Spleen (tissue), 13 donors: ENCODE measurements at places on chromosomes 16 and 17. TPM values are rescaled to one million over a fixed set of nuclear protein-coding genes. Genes with fewer than 3 reads are reported as not detected.

GRCh38 chr16:72911971-72912370 lies 136.0 kb downstream of the ZFHX3 start:
- H3K4me3 ChIP-seq, result no peak overlapping the region
- H3K27ac ChIP-seq, result no peak overlapping the region
- DNase-seq, result peak; percentile 33
- peaks cover 6% of the 10 kb centered on the region for H3K4me1 ChIP-seq
- no peaks in the 10 kb centered on the region for H3K36me3 ChIP-seq

- peak overlapping the region; percentile 5 for H3K4me3 ChIP-seq
- H3K36me3 ChIP-seq, result peaks cover 100% of the 10 kb centered on the region
- no peaks in the 10 kb centered on the region for H3K27me3 ChIP-seq
Measured at GRCh38 chr17:78120971-78121800, 7.4 kb downstream of the TMC6 start.

GRCh38 chr17:5686074-5686635 lies 101.8 kb upstream of the NLRP1 start:
- H3K4me1 ChIP-seq, result no peaks in the 10 kb centered on the region
- no peak for DNase-seq
- no peak overlapping the region for H3K27ac ChIP-seq
- no peak overlapping the region for H3K4me3 ChIP-seq

GRCh38 chr17:45294506-45294905 lies 22.3 kb downstream of the MAP3K14 start:
- H3K27ac ChIP-seq, result peak overlapping the region; percentile 72
- no peak overlapping the region for H3K4me3 ChIP-seq
- peaks cover 9% of the 10 kb centered on the region for H3K36me3 ChIP-seq

DNA sequence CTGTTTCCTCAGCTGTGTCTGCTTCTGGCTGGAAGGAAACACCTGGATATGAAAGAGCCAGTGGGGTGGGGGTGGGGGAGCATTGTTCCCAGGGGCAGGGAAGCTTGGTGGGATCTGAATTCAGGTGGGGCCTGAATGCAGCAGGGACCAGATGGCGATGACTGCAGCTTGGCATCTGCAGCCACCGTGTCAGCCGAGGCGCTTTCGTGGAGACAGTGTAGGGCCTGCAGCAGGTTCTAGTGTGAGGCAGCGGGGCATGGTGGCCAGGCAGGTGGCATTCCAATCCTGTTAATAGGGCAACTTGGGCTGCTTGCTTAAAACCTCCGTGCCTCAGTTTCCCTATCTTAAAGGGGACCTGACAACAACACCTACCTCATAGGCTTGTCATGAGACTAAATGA lies 1.7 kb downstream of the PIK3R6 start:
- H3K4me1 ChIP-seq, result no peaks in the 10 kb centered on the region
- H3K36me3 ChIP-seq, result no peaks in the 10 kb centered on the region
- H3K4me3 ChIP-seq, result no peak overlapping the region
- H3K27ac ChIP-seq, result no peak overlapping the region
- DNase-seq, result no peak
- no peaks in the 10 kb centered on the region for H3K27me3 ChIP-seq

DNA sequence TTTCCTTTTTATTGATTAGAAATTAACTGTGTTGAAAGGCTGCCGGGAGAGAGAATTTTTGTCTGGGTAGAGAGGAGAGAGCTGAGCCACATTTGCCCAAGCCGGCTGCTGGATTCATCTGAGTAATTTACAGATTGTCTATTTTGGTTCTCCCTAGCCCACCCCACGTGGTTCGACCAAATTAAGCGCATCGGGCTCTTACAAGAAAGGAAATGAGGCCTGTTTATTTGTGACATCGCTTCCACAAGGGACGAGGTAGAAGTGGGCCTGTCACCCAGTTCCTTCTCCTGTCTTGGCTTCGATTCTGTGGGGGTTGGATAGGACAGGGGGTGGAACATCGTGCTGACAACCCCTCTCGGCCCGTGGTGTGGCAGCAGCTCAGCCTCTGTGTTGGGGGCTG lies 42.9 kb downstream of the SYT17 start:
- no peaks in the 10 kb centered on the region for H3K36me3 ChIP-seq
- H3K27me3 ChIP-seq, result no peaks in the 10 kb centered on the region
- peak overlapping the region; percentile 47 for H3K4me3 ChIP-seq
- DNase-seq, result peak; percentile 77
- peak overlapping the region; percentile 59 for H3K27ac ChIP-seq

- H3K36me3 ChIP-seq, result no peaks in the 10 kb centered on the region
- H3K4me1 ChIP-seq, result no peaks in the 10 kb centered on the region
- no peak for DNase-seq
- no peak overlapping the region for H3K27ac ChIP-seq
Measured at GRCh38 chr17:73356561-73357170, 44.9 kb upstream of the CDC42EP4 start.

GRCh38 chr17:16259926-16260325 lies 42.9 kb downstream of the PIGL start:
- no peak overlapping the region for H3K4me3 ChIP-seq
- peaks cover 5% of the 10 kb centered on the region for H3K4me1 ChIP-seq
- no peak overlapping the region for H3K27ac ChIP-seq
- H3K27me3 ChIP-seq, result no peaks in the 10 kb centered on the region
- no peak for DNase-seq

GRCh38 chr17:81391936-81392908 lies 3.0 kb upstream of the BAHCC1 start:
- H3K4me1 ChIP-seq, result peaks cover 79% of the 10 kb centered on the region
- no peaks in the 10 kb centered on the region for H3K36me3 ChIP-seq
- H3K4me3 ChIP-seq, result peak overlapping the region; percentile 61
- no peak for DNase-seq

DNA sequence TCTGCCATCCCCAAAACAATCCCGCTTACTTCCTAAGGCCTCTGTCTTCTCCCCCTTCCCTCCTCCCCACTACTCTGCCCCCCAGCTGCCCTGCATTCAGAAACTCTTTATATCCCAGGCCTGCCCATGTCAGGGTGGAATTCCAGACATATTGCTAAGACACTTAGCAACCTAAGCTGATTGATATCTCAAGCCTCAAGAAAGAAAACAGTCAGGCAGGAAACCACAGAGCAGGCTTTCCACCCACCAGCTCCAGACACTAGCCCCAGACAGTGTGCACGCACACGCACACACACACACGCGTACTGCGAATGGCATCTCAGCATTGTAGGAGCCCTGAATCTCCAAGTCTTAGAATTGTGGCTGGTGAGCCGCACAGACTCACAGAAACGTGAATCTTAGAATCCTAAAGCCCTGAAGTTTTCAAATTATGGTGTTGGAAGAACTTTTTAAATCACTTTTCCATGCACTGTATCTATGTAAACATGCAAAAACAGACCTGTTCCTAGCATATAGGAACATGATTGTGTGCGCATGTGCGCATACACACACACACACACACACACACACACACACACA lies 8.8 kb upstream of the LPCAT2 start:
- H3K4me3 ChIP-seq, result no peak overlapping the region
- DNase-seq, result no peak
- H3K36me3 ChIP-seq, result peaks cover 3% of the 10 kb centered on the region
- peaks cover 47% of the 10 kb centered on the region for H3K4me1 ChIP-seq
- peak overlapping the region; percentile 40 for H3K27ac ChIP-seq
- H3K27me3 ChIP-seq, result peaks cover 6% of the 10 kb centered on the region

DNA sequence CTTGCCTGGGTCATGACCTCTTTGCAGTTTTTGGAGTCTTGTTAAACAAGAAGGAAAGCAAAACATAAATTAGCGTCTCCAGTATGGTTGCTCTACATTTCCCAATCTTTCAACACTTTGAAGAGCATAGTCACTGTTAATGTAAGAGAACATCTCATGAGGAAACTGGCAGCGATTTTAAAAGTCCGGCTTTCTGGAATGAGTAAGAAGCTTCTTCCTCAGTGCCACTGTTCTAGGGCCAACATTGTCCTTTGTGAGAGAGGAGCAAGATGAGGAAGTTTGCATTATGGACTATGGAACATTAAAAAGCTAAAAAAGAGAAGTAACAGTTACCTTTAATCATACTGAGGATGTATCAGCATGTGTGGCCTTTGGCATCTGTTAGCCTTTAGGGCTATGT lies 73.1 kb downstream of the WNT3 start:
- H3K27me3 ChIP-seq, result no peaks in the 10 kb centered on the region
- no peaks in the 10 kb centered on the region for H3K4me1 ChIP-seq
- no peak overlapping the region for H3K4me3 ChIP-seq
- DNase-seq, result no peak
- H3K27ac ChIP-seq, result no peak overlapping the region

GRCh38 chr17:31158746-31159377 lies 64.1 kb downstream of the NF1 start:
- peaks cover 16% of the 10 kb centered on the region for H3K4me1 ChIP-seq
- no peaks in the 10 kb centered on the region for H3K27me3 ChIP-seq
- H3K4me3 ChIP-seq, result peak overlapping the region; percentile 17
- H3K27ac ChIP-seq, result peak overlapping the region; percentile 59
- H3K36me3 ChIP-seq, result no peaks in the 10 kb centered on the region
- no peak for DNase-seq

- no peak overlapping the region for H3K27ac ChIP-seq
- no peak overlapping the region for H3K4me3 ChIP-seq
- H3K36me3 ChIP-seq, result no peaks in the 10 kb centered on the region
- DNase-seq, result no peak
- H3K27me3 ChIP-seq, result no peaks in the 10 kb centered on the region
- H3K4me1 ChIP-seq, result peaks cover 6% of the 10 kb centered on the region
Measured at GRCh38 chr17:55307879-55308278, 43.1 kb downstream of the HLF start.

DNA sequence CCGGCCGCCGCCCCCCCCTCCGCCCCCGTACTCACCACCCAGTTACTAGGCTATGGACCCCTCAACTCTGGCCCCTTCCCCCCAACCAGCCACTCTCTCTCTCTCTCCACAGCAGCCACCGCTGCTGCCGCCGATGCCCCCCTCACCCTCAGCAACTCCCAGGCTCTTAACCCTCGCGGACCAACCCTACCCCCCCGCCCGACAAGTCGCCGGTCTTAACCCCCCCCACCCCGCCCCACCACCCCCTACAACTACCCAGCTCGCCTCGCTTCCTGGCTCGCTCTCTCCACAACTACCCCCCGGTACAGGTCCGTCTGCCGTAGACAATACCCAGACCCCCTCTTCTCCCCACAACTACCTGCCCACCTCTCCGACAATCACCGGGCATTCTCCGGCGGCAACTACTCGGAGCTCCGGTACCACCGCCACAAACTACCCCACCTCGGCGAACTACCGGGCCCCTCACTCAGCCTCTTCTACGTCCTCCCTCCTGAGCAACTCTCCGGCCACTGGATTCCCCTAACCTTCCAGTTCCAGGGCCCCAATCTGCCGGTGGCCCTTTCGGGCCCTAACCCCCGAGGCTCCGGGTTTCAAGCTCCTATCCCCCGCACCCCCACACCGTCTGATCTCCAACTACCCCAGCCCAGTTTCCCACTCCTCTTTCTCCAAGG lies 702 bp downstream of the PHF23 start:
- no peaks in the 10 kb centered on the region for H3K27me3 ChIP-seq
- H3K27ac ChIP-seq, result peak overlapping the region; percentile 88
- H3K4me3 ChIP-seq, result peak overlapping the region; percentile 88
- H3K4me1 ChIP-seq, result peaks cover 70% of the 10 kb centered on the region

GRCh38 chr16:2143878-2144485 lies 4.4 kb upstream of the RAB26 start:
- H3K4me3 ChIP-seq, result no peak overlapping the region
- no peak overlapping the region for H3K27ac ChIP-seq
- peak; percentile 71 for DNase-seq
- no peaks in the 10 kb centered on the region for H3K36me3 ChIP-seq
- H3K4me1 ChIP-seq, result peaks cover 30% of the 10 kb centered on the region
- peaks cover 12% of the 10 kb centered on the region for H3K27me3 ChIP-seq

DNA sequence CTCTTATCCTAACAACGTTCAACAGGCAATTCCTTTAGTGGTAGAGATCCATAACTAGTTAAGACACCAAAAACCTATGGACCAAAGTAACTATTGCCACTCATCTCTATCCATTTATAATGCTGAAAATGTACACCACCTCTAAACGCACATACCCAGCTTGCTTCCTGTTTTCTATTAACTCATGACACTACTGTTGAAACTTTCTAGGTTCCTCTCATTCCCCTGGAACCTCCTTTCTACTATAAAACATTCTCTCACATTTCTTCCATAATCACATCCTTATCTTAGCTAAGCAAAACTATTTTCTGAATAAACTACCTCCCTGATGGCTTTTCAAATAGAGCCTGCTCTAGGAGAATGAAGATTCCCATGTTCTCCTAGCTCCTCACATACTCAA lies 42.9 kb upstream of the KSR1 start:
- no peak overlapping the region for H3K27ac ChIP-seq
- H3K27me3 ChIP-seq, result no peaks in the 10 kb centered on the region
- H3K4me1 ChIP-seq, result no peaks in the 10 kb centered on the region
- DNase-seq, result no peak
- no peaks in the 10 kb centered on the region for H3K36me3 ChIP-seq
- H3K4me3 ChIP-seq, result no peak overlapping the region

- peak; percentile 80 for DNase-seq
- peaks cover 15% of the 10 kb centered on the region for H3K4me1 ChIP-seq
- peak overlapping the region; percentile 83 for H3K27ac ChIP-seq
- H3K4me3 ChIP-seq, result no peak overlapping the region
- no peaks in the 10 kb centered on the region for H3K27me3 ChIP-seq
Measured at GRCh38 chr17:40597556-40598300, 32.5 kb upstream of the CCR7 start.

DNA sequence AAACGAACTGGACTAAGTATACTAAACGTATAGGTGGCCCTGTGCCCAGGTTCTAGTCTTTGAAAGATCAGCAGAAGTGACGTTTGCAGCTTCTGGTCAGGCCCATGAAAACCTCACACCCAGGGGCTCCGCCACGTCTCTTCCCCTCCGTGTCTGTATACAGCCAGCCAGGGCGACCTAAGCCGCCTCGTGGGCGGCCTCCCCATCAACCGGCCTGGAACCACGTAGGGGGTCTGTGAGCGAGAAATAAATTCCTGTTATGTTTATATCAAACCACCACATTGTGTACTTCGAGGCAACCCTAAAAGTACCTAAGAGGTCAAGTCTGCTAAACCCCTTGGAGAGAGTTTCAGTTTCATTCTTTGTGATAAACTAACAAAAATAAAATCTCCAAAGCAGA lies 6.8 kb downstream of the TK1 start:
- no peak for DNase-seq
- no peaks in the 10 kb centered on the region for H3K27me3 ChIP-seq
- H3K36me3 ChIP-seq, result no peaks in the 10 kb centered on the region
- H3K4me1 ChIP-seq, result peaks cover 26% of the 10 kb centered on the region
- H3K4me3 ChIP-seq, result no peak overlapping the region
- peak overlapping the region; percentile 54 for H3K27ac ChIP-seq

DNA sequence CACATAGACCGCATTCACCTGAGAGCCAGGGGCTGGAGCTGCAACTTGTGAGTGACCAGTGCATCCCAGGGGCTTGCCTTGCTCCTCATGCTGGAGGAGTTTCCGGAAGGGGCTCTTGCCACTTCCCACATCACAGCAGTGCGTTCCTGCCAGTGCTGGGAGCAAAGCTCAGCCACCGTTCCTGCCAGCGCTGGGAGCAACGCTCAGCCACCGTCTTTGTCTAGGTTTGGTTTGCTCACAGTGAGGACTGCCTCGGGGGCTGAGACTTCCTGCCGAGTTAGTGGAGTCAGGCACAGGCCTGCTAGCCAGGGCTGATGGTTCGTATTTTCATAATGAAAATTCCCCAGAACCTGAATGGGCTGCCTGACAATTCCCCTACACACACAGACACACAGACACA lies 5.4 kb upstream of the CHRNE start:
- no peaks in the 10 kb centered on the region for H3K27me3 ChIP-seq
- no peaks in the 10 kb centered on the region for H3K36me3 ChIP-seq
- H3K4me3 ChIP-seq, result no peak overlapping the region
- peaks cover 17% of the 10 kb centered on the region for H3K4me1 ChIP-seq
- H3K27ac ChIP-seq, result peak overlapping the region; percentile 23

Gene NUPR1
- 15.8 TPM for total RNA-seq

Gene KRTAP4-3
- not detected for total RNA-seq

Gene PABPN1L
- total RNA-seq, result not detected

Gene TBC1D28
- not detected for total RNA-seq

Gene CHD9NB
- total RNA-seq, result not detected

Gene C17orf50
- total RNA-seq, result not detected

Gene DHRS7C
- not detected for total RNA-seq
